H9 (cell line): ENCODE measurements at places on chromosomes 11 and 22. TPM values are rescaled to one million over a fixed set of nuclear protein-coding genes. Genes with fewer than 3 reads are reported as not detected.

OR5AR1 gene
- not detected in 2 replicates for total RNA-seq

PPP6R3 gene
- total RNA-seq: 138 and 139 TPM in 2 replicates

RFPL1 gene
- total RNA-seq: not detected in 2 replicates

ELF5 gene
- not detected in 2 replicates for total RNA-seq

KCNJ1 gene
- total RNA-seq: not detected in 2 replicates

EED gene
- total RNA-seq: 31.7 and 34.1 TPM in 2 replicates

SYCE3 gene
- total RNA-seq: 0.85 and 0.97 TPM in 2 replicates

EHBP1L1 gene
- 13.8 and 14.5 TPM in 2 replicates for total RNA-seq

ALKBH3 gene
- 18.8 and 22.2 TPM in 2 replicates for total RNA-seq

IFITM1 gene
- 498 and 500 TPM in 2 replicates for total RNA-seq

MIAT gene
- 77.0 and 85.6 TPM in 2 replicates for total RNA-seq

CDON gene
- 16.0 and 17.2 TPM in 2 replicates for total RNA-seq

OR5AN1 gene
- total RNA-seq: not detected in 2 replicates

SPI1 gene
- total RNA-seq: not detected in 2 replicates

CFAP300 gene
- 1.2 and 1.7 TPM in 2 replicates for total RNA-seq

KCNE3 gene
- 4.9 and 5.6 TPM in 2 replicates for total RNA-seq

TNNI2 gene
- total RNA-seq: not detected in 2 replicates

ISX gene
- total RNA-seq: not detected in 2 replicates

PGA5 gene
- 0.33 TPM in 1 of 2 replicates, not detected in the other for total RNA-seq

ZNHIT2 gene
- 18.3 and 19.0 TPM in 2 replicates for total RNA-seq

RNF169 gene
- 13.0 TPM in 2 replicates for total RNA-seq

NEFH gene
- 5.7 and 5.8 TPM in 2 replicates for total RNA-seq

RIC3 gene
- total RNA-seq: 19.9 and 23.7 TPM in 2 replicates

OR51B2 gene
- total RNA-seq: not detected in 2 replicates

OR52A1 gene
- 0.09 and 0.42 TPM in 2 replicates for total RNA-seq

DCDC1 gene
- total RNA-seq: 0.09 and 0.22 TPM in 2 replicates

COMMD9 gene
- 47.0 and 47.4 TPM in 2 replicates for total RNA-seq

ELP4 gene
- total RNA-seq: 15.2 and 15.7 TPM in 2 replicates

DMC1 gene
- total RNA-seq: 6.1 and 6.8 TPM in 2 replicates

B4GALNT4 gene
- 101 and 105 TPM in 2 replicates for total RNA-seq

POLD4 gene
- 19.5 and 22.3 TPM in 2 replicates for total RNA-seq

INS gene
- total RNA-seq: not detected in 2 replicates

KCNQ1OT1 gene
- total RNA-seq: 0.88 and 1.2 TPM in 2 replicates

UQCC3 gene
- 11.1 and 12.3 TPM in 2 replicates for total RNA-seq

SCN4B gene
- total RNA-seq: 1.6 and 1.9 TPM in 2 replicates

CATSPER1 gene
- total RNA-seq: not detected in 2 replicates

EXPH5 gene
- total RNA-seq: 3.1 and 4.0 TPM in 2 replicates

OR52I1 gene
- not detected in 2 replicates for total RNA-seq

MS4A6E gene
- total RNA-seq: not detected in 2 replicates

GVQW3 gene
- 4.5 and 4.7 TPM in 2 replicates for total RNA-seq

SYNGR1 gene
- total RNA-seq: 13.2 and 14.3 TPM in 2 replicates

CSKMT gene
- 49.2 and 51.5 TPM in 2 replicates for total RNA-seq

MS4A14 gene
- not detected in 2 replicates for total RNA-seq

FJX1 gene
- total RNA-seq: 11.5 and 14.4 TPM in 2 replicates

MFNG gene
- total RNA-seq: 2.0 and 3.3 TPM in 2 replicates

NCF4 gene
- total RNA-seq: not detected in 2 replicates

MRGPRE gene
- total RNA-seq: not detected in 2 replicates

LRRC74B gene
- total RNA-seq: not detected in 2 replicates
